Stimulated activated CD4-positive, alpha-beta T cell treated with anti-CD3 and anti-CD28 coated beads, Interleukin-1b, Interleukin-23, amount 100 ng/mL, for 1 hour (primary cell): ENCODE measurements at places on chromosomes 12 and 14.

DNA sequence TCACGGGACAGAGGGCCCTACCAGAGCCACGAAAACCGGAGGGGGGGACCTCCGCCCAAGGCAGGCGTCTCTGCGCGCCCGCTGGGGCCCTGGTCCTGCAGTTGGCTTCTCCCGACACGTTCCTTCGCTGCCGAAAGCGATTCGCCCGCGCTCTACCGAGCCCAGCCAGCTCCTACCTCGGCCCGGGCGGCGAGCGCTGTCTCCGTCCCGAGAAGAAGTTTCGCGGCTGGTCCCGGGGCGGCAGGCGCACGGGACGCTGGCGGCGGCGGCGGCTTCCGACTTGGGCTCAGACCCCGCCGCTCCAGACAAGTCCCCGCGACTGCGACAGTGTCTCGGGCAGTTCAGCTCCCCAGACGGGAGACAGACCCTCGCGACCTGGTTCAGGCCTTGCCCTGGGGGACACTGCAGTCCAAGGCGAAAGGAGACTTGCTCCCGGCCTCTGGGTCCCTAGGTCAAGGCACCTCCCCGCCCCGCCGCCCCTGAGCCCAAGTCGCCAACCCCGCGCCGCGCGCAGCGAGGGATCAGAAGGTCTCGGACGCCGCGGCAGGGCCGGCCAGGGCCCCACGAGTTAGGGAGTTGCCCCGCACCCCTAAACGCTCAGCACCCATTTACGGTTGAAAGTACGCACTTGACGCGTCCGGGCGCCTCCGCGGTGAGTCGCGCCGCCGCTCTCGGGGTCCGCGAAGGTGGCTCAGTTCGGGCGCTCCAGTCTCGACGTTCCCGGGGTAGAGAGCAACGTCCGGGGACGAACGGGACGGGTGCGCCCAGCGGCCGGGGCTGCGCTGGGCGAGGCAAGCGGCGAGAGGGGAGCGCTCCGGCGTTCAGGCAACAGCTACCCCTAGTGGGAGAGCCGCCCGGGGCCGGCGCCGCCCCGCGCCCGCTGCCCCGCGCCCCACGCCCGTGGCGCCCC is 1.4 kb upstream of the DIO3 start:
- DNase-seq: no peak

GRCh38 chr14:23177181-23177580 is 6.3 kb downstream of the SLC7A8 start:
- DNase-seq: no peak

- DNase-seq: no peak
Observed at GRCh38 chr12:115752913-115753726, 524.4 kb downstream of the MED13L start.

DNA sequence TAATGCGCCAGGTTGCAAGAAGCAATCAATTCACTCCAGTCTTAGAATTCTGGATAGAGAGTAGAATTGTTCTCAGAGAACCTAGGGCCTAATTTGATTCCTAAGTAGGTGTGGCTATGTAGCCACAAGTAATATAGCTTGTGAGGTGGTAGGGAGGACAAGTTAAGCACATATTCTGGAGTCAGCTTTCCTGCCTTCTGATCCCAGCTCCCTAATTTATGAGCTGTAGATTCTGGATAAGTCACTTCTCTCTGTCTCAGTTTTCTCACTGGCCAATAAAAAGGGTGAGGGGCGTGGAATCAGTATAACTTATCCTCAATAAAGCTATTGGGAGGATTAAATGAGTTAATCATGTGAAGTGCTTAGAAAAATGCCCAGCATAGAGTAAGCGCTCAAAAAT is 3.0 kb upstream of the SNW1 start:
- no peak for DNase-seq

GRCh38 chr14:37599507-37600368 is 4.3 kb downstream of the TTC6 start:
- DNase-seq: no peak

DNA sequence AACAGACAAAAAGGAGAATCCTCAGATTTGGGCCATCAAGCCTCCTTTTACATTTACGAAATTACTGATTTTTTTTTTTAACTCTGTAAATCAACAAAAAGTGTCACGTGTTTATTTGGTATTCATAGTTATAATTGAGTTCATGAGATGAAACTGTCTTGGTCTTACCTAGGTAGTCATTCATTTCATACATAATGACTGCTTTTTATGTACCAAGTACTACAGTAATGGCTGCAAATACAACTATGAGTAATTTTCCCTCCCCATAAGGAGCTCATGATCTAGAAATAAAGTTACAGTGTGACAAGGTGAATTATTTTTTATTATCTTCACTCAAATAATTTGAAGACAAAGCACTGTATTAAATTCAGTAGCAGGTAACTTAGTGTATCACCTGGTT is 6.4 kb upstream of the TBK1 start:
- no peak for DNase-seq
